ENCODE measurements at places on chromosomes 2 and 18. TPM values are rescaled to one million over a fixed set of nuclear protein-coding genes. Genes with fewer than 3 reads are reported as not detected.
A peak's percentile ranks its signal among the peaks of the same experiment; 100 is the strongest.

DNA sequence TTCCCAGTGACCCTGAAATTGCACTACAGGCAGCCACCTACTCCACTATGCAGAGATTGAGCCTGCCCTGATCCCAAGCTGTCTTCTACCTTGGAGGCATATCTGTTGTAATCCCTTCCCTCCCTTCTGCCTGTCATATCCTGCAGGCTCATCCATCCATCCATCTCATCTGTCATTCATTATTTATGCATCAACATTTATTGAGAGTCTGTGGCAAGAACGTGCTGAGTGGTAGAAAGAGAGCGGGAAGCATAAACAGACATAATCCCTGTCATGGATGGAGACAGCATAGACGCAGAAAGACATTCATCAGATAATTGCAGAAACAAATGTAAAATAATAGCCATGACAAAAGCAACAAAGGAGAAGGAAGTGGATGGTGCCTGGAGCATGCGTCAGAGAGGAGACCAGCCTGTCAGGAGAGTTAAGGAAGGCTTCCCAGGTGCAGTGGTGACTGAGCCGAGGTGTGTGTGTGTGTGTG lies 110.7 kb upstream of the STPG4 start:
- DNase-seq, result no peak

DNA sequence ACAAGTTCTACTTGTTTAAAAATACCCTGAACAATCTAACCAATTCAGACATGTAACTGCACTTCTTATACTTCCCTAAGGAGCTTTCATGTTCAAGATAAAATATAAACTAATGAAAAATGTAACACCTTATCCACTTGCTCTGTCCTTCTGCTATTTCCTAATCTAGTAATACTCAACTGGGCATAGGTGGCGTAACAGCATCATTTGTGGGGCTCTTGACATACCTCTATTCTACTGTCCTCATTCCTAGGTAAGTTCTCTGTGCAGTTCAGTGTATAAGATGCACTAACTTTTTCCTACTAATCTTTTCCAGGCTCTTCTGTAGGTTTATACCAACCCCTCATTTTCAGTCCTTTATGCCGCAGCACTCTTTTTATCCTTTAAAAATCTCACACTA lies 36.7 kb downstream of the PRKD3 start:
- DNase-seq, result no peak

- peak; percentile 40 for DNase-seq
These were observed at the start of gene MC4R for GRCh38 chr18:60372596-60372995. MC4R (minus strand) TSS chr18:60372775; CDS start chr18:60372349, 426 bp downstream.

GRCh38 chr2:45299361-45299760 lies 290.1 kb upstream of the SIX2 start:
- DNase-seq, result no peak

The C2orf66 gene
- polyA plus RNA-seq, result 0.14 TPM

The RUFY4 gene
- polyA plus RNA-seq, result 0.16 TPM

DNA sequence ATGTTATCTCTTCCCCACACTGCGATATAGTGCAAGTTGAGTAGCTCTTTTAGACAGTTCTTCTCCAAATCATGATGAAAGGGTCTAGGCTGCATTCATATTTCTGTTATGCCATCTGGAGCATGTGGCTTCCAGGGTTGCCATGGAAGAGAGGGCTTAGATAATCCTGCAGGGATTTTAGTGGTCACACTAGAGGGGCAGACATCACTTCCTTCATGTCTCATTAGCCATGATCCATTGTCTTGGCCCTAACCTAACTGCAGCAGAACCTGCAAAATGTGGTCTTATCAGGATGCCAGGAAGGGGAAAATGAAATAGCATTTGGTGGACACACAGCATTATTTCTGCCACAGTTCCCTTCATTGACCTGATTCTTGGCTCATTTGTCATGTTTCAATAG lies 83.1 kb downstream of the ADAM23 start:
- DNase-seq, result no peak

The C2orf49 gene
- polyA plus RNA-seq, result 16.6 TPM

DNA sequence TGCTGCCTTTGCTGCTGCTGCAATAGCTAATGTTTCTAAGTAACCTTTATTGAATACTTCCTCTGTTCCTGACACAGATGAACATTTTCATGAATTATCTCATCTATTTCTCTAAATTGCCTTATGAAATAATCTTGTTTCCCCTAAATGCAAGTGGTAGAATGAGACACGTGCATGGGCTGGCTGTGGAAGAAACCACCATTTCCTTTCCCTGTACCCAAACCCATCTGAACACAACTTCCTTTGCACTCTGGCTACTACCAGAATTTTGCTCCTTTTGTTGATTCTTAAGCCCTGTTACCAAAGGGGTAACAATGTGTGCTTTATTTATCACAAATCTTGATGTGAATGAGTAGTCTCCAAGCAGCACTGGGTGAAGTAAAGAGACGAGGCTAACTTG lies 29.2 kb downstream of the AKAIN1 start:
- DNase-seq, result no peak

The PRKCE gene
- 5.1 TPM for polyA plus RNA-seq

GRCh38 chr2:121670181-121670580 lies 20.9 kb upstream of the CLASP1 start:
- DNase-seq, result no peak

DNA sequence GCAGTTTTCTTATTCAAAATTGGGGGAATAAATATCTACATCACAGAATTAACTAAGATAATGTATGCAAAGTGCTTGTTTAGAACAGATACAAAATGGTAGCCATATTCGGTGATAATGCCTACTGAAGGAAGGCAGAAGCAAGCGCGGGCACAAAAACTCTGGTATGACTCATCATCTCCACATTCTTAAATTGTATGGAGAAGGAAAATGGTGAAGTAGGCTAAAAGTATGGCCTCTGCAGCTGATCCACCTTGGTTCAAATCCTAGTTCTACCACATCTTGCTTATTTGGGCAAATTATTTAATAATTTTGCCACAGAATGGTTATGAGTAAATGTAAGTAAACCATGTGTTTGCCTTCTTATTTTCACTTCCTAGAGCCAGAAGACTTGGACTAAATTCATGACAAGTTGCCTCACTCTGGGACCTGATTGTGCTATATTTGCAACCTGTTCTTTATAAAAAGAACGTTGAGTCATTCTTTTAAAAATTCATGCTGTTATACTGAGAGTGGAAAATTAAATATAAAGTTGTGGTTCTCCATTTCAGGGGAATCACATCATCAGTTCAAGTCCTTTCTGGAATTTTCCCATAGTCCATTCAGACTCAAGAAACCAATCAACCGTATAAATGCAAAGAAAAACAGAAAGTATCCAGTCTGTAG lies 9.0 kb upstream of the CDK15 start:
- DNase-seq, result no peak

The RGPD8 gene
- polyA plus RNA-seq, result 2.3 TPM

DNA sequence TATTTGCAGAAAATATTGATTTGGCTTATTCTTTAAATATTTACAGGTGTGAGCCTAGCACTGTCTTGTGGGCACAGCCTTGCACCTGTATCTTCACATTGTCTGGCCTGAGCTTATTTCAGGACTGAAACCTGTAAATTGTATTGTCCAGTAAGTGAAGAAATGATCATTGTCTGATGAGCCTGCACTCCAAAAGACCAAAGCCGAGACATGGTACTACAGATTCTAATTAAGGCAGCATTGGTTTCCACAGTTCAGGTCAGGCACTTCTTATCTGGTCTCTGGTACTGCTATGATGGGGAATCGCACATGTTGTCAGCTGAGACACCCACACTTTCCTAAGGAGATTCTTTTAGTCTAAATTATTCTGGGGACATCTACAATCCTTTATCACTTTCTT lies 479.0 kb downstream of the TDRD15 start:
- DNase-seq, result no peak

The PCARE gene
- polyA plus RNA-seq, result 0.25 TPM

DNA sequence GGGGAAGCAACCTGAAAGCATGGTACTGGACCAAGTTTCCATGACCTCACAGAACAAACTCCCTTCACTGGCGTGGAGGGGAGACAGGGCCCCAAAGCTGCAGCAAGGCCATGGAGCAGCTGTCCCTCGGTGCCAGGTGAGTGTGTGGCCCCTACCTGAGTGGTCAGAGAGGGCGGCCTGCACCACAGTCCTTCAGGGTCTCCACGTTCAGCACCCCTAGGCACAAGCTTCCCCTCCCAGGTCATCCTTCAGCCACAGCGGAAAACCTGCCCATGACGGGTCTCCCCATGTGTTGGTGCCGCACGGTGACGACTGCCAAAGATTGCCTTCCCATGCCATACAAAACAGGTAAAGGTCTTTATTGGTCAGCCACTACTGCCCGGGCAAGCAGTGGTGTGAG lies 201.6 kb downstream of the MGAT5 start:
- no peak for DNase-seq

DNA sequence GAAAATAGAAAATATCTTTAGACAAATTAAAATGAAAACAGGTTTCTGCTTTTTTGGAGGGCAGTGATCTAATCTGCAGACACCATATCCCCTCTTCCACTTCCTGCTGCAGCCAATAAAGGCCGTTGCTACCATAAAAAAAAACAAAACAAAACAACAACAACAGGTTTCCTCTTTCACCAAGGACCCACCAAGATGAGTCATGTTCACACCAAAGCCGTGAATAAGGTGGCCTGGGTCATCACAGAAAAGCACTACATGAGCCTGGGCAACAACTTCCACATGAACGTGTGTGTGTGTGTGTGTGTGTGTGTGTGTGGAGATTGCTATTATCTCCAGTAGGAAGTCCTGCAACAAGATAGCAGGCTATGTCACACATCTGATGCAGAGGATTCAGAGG lies 24.8 kb upstream of the TFCP2L1 start:
- DNase-seq, result no peak

GRCh38 chr18:38038242-38038641 lies 472.6 kb upstream of the CELF4 start:
- DNase-seq, result no peak

The CDH19 gene
- polyA plus RNA-seq, result 1.3 TPM

The USP37 gene
- 10.5 TPM for polyA plus RNA-seq

The VIL1 gene
- polyA plus RNA-seq, result not detected

The ZNF804A gene
- polyA plus RNA-seq, result 0.13 TPM

GRCh38 chr2:131132729-131133128 lies 27.6 kb downstream of the PLEKHB2 start:
- DNase-seq, result no peak

- DNase-seq, result no peak
These were observed 46.3 kb downstream of the MYO7B start for GRCh38 chr2:127581516-127582490.

GRCh38 chr2:60552078-60552850 lies 1.2 kb downstream of the BCL11A start:
- DNase-seq, result no peak

GRCh38 chr2:11348209-11348749 lies 3.8 kb upstream of the ROCK2 start:
- DNase-seq, result no peak

The ZNF514 gene
- polyA plus RNA-seq, result 21.0 TPM

DNA sequence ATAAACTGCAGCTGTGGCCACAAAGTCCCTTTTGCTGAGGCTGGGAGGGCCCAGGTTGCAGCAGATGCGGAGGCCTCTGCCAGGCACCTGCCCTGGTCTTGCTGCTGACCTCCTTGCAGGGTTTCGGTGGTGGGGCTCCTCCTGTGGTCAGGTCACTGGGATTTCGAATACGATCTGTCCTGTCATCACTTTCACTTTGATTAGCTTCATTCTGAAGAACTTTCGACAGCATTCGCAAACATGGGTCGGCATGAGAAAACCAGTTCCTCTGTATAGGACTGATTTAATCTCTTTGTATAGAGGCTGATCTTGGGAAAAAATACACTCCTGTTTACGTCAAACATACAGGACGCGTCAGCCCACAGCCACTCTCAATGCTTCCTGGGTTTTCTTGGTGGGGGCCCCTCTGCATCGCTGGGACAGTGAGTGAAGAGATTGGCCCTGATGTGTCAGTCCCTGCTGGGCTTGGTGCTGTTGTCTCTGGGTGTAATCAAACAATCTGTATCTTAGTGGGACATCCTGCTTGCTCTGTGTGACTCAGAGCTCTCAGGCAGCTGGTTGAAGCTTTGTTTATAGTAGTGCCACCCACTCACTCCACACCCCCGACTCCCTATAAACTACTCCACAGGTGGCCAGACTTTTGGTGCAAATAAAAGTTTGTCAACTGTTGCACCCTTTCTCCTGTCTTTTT lies 209.4 kb upstream of the CXCR4 start:
- DNase-seq, result no peak

- no peak for DNase-seq
These were observed 259.0 kb upstream of the SALL3 start for GRCh38 chr18:78720456-78721237.

DNA sequence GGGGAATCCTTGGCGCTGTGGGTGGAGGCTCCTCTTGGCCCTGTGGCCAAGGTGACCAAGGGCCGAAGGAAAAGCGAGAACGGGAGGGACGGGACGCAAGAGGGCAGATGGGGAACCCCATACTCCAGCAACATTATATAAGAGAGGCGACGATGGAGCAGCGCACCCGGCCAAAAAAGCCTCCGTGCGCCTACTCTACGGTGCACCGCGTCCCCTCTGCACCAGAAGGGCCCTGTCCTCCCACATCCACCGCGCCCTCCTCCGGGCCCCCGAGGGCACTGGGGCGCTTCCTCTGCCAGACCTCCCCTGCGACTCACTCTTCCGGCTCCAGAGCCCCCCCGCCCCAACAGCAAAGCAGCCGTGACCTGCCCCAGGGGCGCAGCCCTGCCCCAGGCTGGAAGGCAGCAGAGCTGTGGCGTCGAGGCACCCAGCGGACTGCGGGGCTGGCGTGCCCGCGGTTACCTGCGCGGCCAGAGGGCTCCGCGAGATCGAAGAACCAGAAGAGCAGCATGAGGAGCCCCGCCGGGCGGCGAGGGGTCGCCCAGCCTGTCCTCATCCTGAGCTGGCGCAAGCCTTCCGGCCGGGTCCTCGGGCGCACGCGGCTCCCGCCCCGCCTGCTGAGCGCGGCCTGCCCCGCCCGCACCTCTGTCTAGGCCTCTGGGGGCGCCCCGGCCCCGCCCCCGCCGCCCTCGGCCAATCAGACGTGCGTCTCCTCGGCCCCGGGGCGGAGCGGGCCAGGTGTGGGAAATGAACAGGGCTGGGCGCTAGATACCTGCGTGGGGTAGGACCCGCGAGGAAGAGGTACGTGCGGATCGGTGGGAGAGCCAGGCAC lies 106.3 kb upstream of the CD302 start:
- no peak for DNase-seq

GRCh38 chr2:11822746-11823451 lies 76.5 kb downstream of the LPIN1 start:
- no peak for DNase-seq

- DNase-seq, result no peak
These were observed 1149.3 kb upstream of the CDH2 start for GRCh38 chr18:29326214-29326613.

DNA sequence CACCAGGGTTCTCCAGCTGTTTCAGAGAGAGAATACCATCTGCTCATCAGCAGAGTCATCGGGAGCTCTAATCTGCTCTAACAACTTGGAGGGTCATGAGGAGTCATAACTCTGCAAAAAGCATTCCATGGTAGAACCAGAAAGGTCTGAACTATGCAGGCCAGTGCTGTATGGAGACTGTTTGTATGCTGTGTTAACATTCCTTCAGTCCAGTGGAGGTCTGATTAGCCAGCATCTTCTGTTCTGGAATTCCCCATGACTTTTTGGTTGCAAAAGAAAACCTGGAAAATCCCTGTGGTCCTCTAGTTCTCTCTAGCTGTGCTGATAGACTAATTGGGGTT lies 9.4 kb upstream of the ITGB6 start:
- DNase-seq, result no peak

The STAT4 gene
- polyA plus RNA-seq, result 1.7 TPM

- no peak for DNase-seq
These were observed 133.3 kb downstream of the GFPT1 start for GRCh38 chr2:69253611-69254301.
